ENCODE measurements at places on chromosomes 11 and 22. TPM values are rescaled to one million over a fixed set of nuclear protein-coding genes. Genes with fewer than 3 reads are reported as not detected.

FOXR1 gene
- not detected for total RNA-seq

P2RX3 gene
- not detected for total RNA-seq

TMEM225 gene
- not detected for total RNA-seq

C22orf31 gene
- total RNA-seq, result not detected

MRGPRX2 gene
- total RNA-seq, result 0.17 TPM

EHF gene
- total RNA-seq, result not detected

MS4A4E gene
- total RNA-seq, result not detected

HTR3B gene
- total RNA-seq, result not detected

VSTM5 gene
- total RNA-seq, result not detected

SSTR3 gene
- 4.3 TPM for total RNA-seq

PTPRCAP gene
- 428 TPM for total RNA-seq

MPPED2 gene
- total RNA-seq, result not detected

RASGRP2 gene
- 192 TPM for total RNA-seq

NLRP14 gene
- total RNA-seq, result 0.24 TPM

OR52I1 gene
- not detected for total RNA-seq

SLC29A2 gene
- total RNA-seq, result 6.8 TPM

OR52N4 gene
- total RNA-seq, result 1.1 TPM

CRYAB gene
- not detected for total RNA-seq

DNHD1 gene
- total RNA-seq, result 23.2 TPM

SUSD2 gene
- total RNA-seq, result 1.6 TPM

MAPK8IP1 gene
- total RNA-seq, result 0.96 TPM

GSTT2B gene
- total RNA-seq, result 0.44 TPM

PLXNB2 gene
- total RNA-seq, result 18.3 TPM

SF3A1 gene
- 260 TPM for total RNA-seq

OR8A1 gene
- not detected for total RNA-seq

NRGN gene
- 2.4 TPM for total RNA-seq

CDON gene
- 0.83 TPM for total RNA-seq

TECTA gene
- total RNA-seq, result 0.32 TPM

ANO9 gene
- 77.6 TPM for total RNA-seq

DNAJB7 gene
- not detected for total RNA-seq

MPZL2 gene
- 4.8 TPM for total RNA-seq

RAB3IL1 gene
- total RNA-seq, result 0.34 TPM

BIRC3 gene
- total RNA-seq, result 208 TPM

TNNT3 gene
- 6.1 TPM for total RNA-seq
